ENCODE measurements at places on chromosomes 2 and 18. TPM values are rescaled to one million over a fixed set of nuclear protein-coding genes. Genes with fewer than 3 reads are reported as not detected.

Gene STON1
- total RNA-seq, result 35.0 TPM

Gene ADGRF3
- total RNA-seq, result 0.83 TPM

Gene DNAJC10
- total RNA-seq, result 140 TPM

Gene RASGRP3
- 0.58 TPM for total RNA-seq

Gene EVX2
- total RNA-seq, result 0.09 TPM

Gene TRABD2A
- total RNA-seq, result 0.45 TPM

Gene ZNF638
- 208 TPM for total RNA-seq

Gene RGPD4
- total RNA-seq, result 0.23 TPM

Gene POTEJ
- total RNA-seq, result not detected

Gene GKN2
- not detected for total RNA-seq

Gene PTPRN
- total RNA-seq, result 0.38 TPM

Gene CETN1
- total RNA-seq, result not detected

Gene UGT1A4
- not detected for total RNA-seq

GRCh38 chr2:203908797-203909185 is 27.8 kb upstream of the ICOS start:
- DNase-seq, result no peak
- no peak overlapping the region for H3K4me3 ChIP-seq
- no peaks in the 10 kb centered on the region for H3K36me3 ChIP-seq
- H3K27me3 ChIP-seq, result no peaks in the 10 kb centered on the region
- H3K4me1 ChIP-seq, result peaks cover 5% of the 10 kb centered on the region
- H3K27ac ChIP-seq, result no peak overlapping the region

GRCh38 chr2:30026091-30027055 is 105.0 kb upstream of the ALK start:
- H3K36me3 ChIP-seq, result no peaks in the 10 kb centered on the region
- DNase-seq, result peak; percentile 78
- H3K4me3 ChIP-seq, result no peak overlapping the region

GRCh38 chr2:235734688-235735231 is 240.9 kb downstream of the AGAP1 start:
- H3K4me3 ChIP-seq, result no peak overlapping the region
- no peaks in the 10 kb centered on the region for H3K27me3 ChIP-seq
- H3K27ac ChIP-seq, result no peak overlapping the region
- H3K36me3 ChIP-seq, result peaks cover 1% of the 10 kb centered on the region
- DNase-seq, result no peak

- peaks cover 46% of the 10 kb centered on the region for H3K4me1 ChIP-seq
- no peak overlapping the region for H3K4me3 ChIP-seq
- H3K36me3 ChIP-seq, result peaks cover 14% of the 10 kb centered on the region
- H3K27me3 ChIP-seq, result no peaks in the 10 kb centered on the region
These were observed 68.7 kb downstream of the KCTD1 start for GRCh38 chr18:26479681-26480079.

DNA sequence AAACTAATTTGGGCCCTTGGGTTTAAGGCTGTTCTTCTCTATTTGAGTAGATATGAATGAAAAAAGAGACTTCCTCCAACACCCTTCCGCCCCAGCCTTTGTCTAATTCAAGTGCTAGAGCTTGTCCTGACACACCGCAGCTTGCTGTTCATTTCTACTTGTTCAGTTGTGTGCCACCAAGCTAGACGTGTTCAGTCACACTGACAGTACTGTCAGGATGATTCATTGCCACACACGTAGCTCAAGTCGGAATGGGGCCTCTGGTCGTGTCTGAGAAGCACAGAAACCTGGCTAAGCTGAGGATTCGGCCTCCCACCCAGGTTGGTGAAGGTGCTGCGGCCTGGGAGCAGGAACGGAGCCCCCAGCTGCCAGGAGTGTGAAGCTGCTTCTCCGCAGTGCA is 45.6 kb upstream of the INHBB start:
- peaks cover 6% of the 10 kb centered on the region for H3K27me3 ChIP-seq
- H3K4me3 ChIP-seq, result no peak overlapping the region
- DNase-seq, result no peak
- peaks cover 8% of the 10 kb centered on the region for H3K4me1 ChIP-seq
- peaks cover 37% of the 10 kb centered on the region for H3K36me3 ChIP-seq

- DNase-seq, result no peak
- H3K27ac ChIP-seq, result no peak overlapping the region
- H3K36me3 ChIP-seq, result no peaks in the 10 kb centered on the region
- H3K27me3 ChIP-seq, result peaks cover 6% of the 10 kb centered on the region
- H3K4me1 ChIP-seq, result no peaks in the 10 kb centered on the region
- no peak overlapping the region for H3K4me3 ChIP-seq
These were observed 82.7 kb downstream of the AOX1 start for GRCh38 chr2:200668478-200668877.

- no peak overlapping the region for H3K27ac ChIP-seq
- no peak for DNase-seq
- H3K4me3 ChIP-seq, result no peak overlapping the region
- no peaks in the 10 kb centered on the region for H3K36me3 ChIP-seq
These were observed 398.5 kb upstream of the FIGN start for GRCh38 chr2:164134336-164134735.

GRCh38 chr2:214995926-214996670 is 142.3 kb downstream of the ABCA12 start:
- no peaks in the 10 kb centered on the region for H3K27me3 ChIP-seq
- DNase-seq, result no peak
- H3K4me3 ChIP-seq, result no peak overlapping the region
- no peak overlapping the region for H3K27ac ChIP-seq

GRCh38 chr2:200310545-200310971 is 4.1 kb downstream of the SPATS2L start:
- H3K27ac ChIP-seq, result peak overlapping the region; percentile 75
- H3K36me3 ChIP-seq, result no peaks in the 10 kb centered on the region
- H3K4me1 ChIP-seq, result peaks cover 53% of the 10 kb centered on the region
- no peak for DNase-seq

GRCh38 chr2:191710411-191710900 is 32.5 kb downstream of the NABP1 start:
- no peak overlapping the region for H3K27ac ChIP-seq
- peaks cover 12% of the 10 kb centered on the region for H3K4me1 ChIP-seq
- H3K27me3 ChIP-seq, result no peaks in the 10 kb centered on the region
- H3K4me3 ChIP-seq, result no peak overlapping the region
- DNase-seq, result no peak
- no peaks in the 10 kb centered on the region for H3K36me3 ChIP-seq

DNA sequence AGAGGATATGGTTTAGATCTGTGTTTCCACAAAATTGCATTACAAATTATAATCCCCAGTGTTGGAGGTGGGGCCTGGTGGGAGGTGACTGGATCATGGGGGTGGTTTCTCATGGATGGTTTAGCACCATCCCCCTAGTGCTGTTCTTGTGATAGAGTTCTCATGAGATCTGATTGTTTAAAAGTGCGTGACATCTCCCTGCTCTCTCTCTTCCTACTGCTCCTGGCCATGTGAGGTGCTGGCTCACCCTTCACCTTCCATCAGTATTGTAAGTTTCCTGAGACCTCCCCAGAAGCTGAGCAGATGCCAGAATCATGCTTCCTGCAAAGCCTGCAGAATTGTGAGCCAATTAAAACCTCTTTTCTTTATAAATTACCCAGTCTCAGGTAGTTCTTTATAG is 33.1 kb downstream of the LHCGR start:
- no peaks in the 10 kb centered on the region for H3K36me3 ChIP-seq
- H3K4me1 ChIP-seq, result peaks cover 11% of the 10 kb centered on the region
- H3K4me3 ChIP-seq, result no peak overlapping the region
- no peak for DNase-seq

GRCh38 chr2:1841903-1842791 is 97.8 kb upstream of the PXDN start:
- H3K27ac ChIP-seq, result no peak overlapping the region
- H3K4me3 ChIP-seq, result no peak overlapping the region
- no peaks in the 10 kb centered on the region for H3K36me3 ChIP-seq
- H3K4me1 ChIP-seq, result peaks cover 16% of the 10 kb centered on the region
- no peak for DNase-seq

- no peak overlapping the region for H3K4me3 ChIP-seq
- no peak for DNase-seq
- H3K36me3 ChIP-seq, result no peaks in the 10 kb centered on the region
- no peaks in the 10 kb centered on the region for H3K4me1 ChIP-seq
These were observed 391.0 kb upstream of the LINC00305 start for GRCh38 chr18:64539847-64540246.

DNA sequence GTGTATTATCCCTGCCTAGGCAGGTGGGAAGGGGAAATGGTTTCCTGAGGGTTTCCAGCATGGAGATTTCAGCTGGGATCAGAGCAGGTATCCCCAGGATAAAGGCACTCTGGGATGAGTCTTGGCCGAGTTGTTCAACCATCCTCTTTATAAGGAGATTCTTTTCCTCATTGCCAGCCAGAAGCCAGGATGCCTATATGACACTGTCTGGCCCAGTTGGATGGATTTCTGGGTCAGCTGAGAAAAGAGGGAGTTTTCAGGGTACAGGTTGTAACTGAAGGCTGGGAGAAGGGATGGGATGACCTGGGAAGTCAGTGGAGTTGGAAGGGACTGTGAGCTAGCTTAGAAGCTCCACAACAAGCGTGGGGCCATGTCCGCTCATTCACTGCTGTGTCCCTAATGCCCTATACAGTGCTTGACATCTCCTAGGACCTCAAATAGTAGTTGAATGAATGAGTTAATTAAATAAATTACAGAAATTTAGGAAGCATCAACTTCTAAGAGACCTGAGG is 8.3 kb downstream of the RHOB start:
- H3K27ac ChIP-seq, result no peak overlapping the region
- H3K4me1 ChIP-seq, result peaks cover 19% of the 10 kb centered on the region
- H3K27me3 ChIP-seq, result no peaks in the 10 kb centered on the region
- H3K36me3 ChIP-seq, result peaks cover 4% of the 10 kb centered on the region
- no peak for DNase-seq

DNA sequence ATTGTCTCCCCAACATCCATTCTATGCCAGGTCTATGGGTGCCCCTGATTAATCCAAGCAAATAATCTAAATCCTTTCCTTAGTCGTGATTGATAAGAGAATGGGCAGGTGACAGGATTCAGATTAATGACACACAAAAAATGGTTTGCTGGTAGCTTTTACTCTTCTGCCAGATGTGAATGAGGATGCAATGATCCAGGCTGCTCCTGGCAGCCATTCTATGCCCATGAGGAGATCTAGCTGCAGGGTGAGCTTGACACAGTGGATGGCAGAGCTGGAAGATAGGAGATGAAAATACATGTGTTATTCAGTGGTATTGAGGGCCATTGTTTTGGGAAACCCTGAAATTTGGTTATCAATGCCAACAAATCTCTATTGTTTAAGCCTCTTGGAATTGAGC is 69.7 kb downstream of the ACYP2 start:
- no peak overlapping the region for H3K4me3 ChIP-seq
- peaks cover 6% of the 10 kb centered on the region for H3K4me1 ChIP-seq
- H3K36me3 ChIP-seq, result no peaks in the 10 kb centered on the region
- H3K27me3 ChIP-seq, result no peaks in the 10 kb centered on the region
- H3K27ac ChIP-seq, result no peak overlapping the region

GRCh38 chr2:10839813-10840212 is 27.2 kb upstream of the PDIA6 start:
- DNase-seq, result no peak
- H3K36me3 ChIP-seq, result no peaks in the 10 kb centered on the region
- no peak overlapping the region for H3K27ac ChIP-seq
- peaks cover 33% of the 10 kb centered on the region for H3K27me3 ChIP-seq
- H3K4me1 ChIP-seq, result peaks cover 7% of the 10 kb centered on the region

DNA sequence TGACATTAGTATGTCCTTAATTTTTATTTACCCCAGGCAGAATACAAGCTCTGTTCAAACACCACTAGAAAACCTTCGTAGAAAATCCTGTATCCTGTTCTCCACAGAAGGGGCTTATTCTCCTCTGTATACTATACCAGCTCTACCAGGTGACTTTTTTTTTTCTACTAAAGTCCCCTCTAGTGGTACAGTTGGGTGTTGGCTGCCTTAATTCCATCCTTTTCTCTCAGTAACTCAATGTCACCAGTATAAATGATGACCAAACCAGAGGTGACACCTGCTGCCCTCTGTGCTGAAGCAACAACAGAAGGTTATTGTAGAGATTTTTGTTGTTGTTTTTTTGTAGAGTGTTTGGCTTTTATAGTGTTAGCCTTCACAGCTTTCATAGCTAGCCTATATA is 1322.0 kb downstream of the LRP1B start:
- DNase-seq, result no peak
- peaks cover 2% of the 10 kb centered on the region for H3K4me1 ChIP-seq
- no peak overlapping the region for H3K27ac ChIP-seq
- no peaks in the 10 kb centered on the region for H3K36me3 ChIP-seq
- H3K27me3 ChIP-seq, result no peaks in the 10 kb centered on the region
- no peak overlapping the region for H3K4me3 ChIP-seq

DNA sequence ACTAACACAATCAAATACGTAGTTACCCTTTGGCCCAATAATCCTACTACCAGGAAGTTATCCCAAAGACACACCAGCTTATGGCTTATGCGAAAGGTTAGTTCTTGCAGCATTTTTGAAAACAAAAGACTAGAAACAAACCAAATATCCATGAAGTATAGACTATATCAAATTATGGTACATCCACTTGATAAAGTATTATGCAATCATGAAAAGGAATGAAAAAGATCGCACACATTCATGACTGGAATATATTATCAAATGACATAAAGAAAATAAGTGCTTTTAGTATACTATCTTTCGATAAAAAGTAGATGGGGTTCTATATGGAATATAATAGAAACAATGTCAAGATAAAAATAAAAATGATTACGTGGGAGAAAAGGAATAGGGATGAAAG is 78.2 kb downstream of the COBLL1 start:
- peaks cover 6% of the 10 kb centered on the region for H3K36me3 ChIP-seq
- peaks cover 36% of the 10 kb centered on the region for H3K4me1 ChIP-seq
- H3K27ac ChIP-seq, result no peak overlapping the region
- no peak for DNase-seq

DNA sequence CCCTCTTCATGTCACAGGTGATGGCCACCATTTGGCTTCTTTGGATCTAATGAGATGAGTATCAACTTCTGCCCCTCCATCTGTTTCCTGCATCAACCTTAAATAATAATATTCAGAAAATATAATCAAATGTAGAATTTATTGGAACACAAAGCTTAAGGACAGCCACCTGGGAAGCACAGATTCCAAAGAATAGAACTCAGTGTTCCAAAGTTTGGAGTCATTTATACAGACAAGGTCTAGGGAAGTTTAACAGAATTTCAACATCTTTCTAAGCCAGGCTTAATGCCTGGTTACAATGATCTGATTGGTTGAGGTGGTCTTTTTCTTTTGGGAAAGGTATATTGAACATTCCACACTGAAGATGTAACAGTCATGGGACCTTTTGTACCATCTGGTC is 218.0 kb upstream of the PIEZO2 start:
- no peak overlapping the region for H3K27ac ChIP-seq
- no peak for DNase-seq
- no peaks in the 10 kb centered on the region for H3K36me3 ChIP-seq
- H3K4me3 ChIP-seq, result no peak overlapping the region
- no peaks in the 10 kb centered on the region for H3K27me3 ChIP-seq

DNA sequence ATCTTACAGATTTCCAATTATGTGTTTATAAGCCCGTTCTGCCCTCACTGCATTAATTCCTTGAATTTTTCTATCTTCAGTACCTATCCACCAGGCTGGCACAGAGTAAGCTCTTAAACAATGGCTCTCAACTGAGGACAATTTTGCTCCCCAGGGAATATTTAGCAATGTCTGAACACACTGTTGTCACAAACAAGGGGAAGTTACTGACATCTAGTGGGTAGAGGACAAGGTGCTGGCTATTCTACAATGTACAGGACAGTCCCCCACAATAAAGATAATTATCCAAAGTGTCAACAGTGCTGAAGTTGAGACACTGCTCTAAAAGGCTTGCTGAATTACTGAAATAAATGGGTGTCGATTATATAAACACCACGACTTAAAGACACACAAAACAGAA is 5.0 kb downstream of the NDUFS1 start:
- H3K36me3 ChIP-seq, result peaks cover 6% of the 10 kb centered on the region
- H3K27ac ChIP-seq, result peak overlapping the region; percentile 64
